Stimulated activated CD8-positive, alpha-beta memory T cell treated with anti-CD3 and anti-CD28 coated beads, Interleukin-4, amount 100 ng/mL, for 1 hour (primary cell): ENCODE measurements at places on chromosomes 16 and 17.

DNA sequence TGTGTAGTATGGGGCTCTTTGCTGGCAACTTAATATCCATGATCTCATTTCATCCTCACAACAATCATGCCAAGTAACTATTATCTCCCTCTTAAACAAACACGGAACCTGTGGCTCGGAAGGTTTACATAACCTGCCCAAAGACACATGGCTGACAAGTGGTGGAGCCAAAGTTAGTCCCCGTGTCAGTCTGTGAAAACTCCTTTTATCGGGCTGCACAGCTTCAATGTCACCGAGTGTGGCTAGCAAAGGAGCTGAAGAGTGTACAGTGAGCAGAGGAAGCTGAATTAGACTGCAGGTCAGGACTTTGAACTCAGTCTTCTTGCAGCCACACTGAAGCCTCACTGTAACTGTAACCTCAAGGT lies 80.3 kb downstream of the PARN start:
- DNase-seq: no peak

- DNase-seq: no peak
Observed at GRCh38 chr17:64264891-64265290, 1.8 kb upstream of the TEX2 start.

DNA sequence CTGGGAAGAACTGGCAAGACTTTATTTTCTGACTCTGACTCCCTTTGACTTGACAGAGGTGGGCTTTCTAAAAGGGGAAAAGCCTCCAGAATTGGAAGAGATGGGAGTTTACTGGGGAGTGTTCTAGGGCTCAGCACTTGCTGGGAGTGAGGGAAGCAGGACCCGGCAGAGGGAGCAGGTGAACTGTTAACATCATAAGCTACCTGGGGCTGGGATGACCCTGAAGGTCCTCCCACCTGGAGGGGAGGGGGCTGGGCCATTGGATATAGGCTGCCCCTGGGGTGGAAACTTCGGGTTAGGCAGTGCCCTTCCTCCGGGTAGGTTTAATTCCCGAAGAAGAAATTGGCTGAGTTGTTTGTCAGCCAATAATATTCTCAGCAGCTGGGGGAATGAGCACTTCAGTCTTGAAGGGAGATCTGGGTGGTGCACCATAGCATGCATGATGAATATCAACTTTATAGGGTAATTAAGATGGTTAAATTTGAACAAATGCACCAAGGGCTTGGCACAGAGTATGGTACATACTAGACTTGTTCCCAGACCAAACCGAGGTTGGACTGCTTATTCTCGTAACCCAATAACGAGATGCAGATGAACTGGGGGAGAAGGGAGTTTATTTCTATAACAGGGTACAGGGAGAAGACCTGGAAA lies 337.0 kb downstream of the HAPSTR1 start:
- DNase-seq: no peak

GRCh38 chr16:10613785-10614485 lies 33.5 kb upstream of the EMP2 start:
- DNase-seq: no peak

DNA sequence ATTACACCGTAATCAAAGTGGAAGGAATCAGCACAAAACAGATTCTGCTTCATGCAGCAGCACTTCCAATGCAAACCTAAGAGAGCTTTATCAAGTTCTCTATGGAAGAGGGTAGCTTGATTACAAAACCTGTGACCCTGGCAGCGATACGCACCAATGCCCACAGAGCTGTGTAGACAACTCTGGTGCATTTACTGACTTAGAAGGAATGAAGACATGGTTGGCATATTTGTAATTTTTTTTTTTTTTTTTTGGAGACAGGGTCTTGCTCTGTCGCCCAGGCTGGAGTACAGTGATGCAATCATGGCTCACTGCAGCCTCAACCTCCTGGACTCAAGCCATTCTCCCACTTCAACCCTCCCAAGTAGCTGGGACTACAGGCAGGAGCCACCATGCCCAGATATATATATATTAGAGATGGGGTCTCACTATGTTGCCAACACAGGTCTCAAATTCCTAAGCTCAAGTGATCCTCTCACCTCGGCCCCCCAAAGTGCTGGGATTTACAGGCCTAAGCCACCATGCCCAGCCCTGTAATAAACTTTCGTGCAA lies 49.4 kb downstream of the XPO6 start:
- DNase-seq: no peak

GRCh38 chr16:79801646-79802045 lies 201.1 kb upstream of the MAF start:
- DNase-seq: no peak

GRCh38 chr17:60436676-60437075 lies 14.4 kb downstream of the CHCT1 start:
- DNase-seq: no peak

GRCh38 chr17:30556374-30557332 lies 79.4 kb downstream of the GOSR1 start:
- no peak for DNase-seq

DNA sequence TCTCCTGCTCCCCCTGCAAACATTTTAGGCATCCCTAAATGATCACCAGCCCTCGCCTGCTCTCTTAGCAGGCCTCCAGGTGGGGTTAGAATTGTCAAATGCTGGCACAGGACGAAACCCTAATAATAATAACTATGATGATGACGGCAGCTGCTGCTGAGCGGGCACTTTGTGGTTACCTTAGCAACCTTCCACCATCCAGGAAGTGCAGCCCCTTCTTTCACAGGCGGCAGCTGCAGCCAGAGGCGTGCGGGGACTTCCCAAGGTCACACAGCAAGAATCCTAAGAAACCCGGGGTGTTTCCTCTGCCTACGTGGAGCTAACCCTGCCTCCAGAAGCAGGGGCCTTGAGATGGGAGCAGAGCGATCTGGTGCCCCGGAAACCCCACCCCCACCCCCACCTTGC lies 22.4 kb upstream of the EIF1 start:
- no peak for DNase-seq

- no peak for DNase-seq
Observed at GRCh38 chr17:12627177-12627629, 38.5 kb upstream of the MYOCD start.
